ENCODE measurements at places on chromosomes 1 and 21.
A peak's percentile ranks its signal among the peaks of the same experiment; 100 is the strongest.

- DNase-seq = no peak
These were observed 61.6 kb downstream of the TMCO4 start for GRCh38 chr1:19738076-19738475.

- no peak for DNase-seq
These were observed 11.4 kb downstream of the VAV3 start for GRCh38 chr1:107953556-107953955.

GRCh38 chr21:39173716-39174680 lies 9.3 kb downstream of the PSMG1 start:
- no peak for DNase-seq

DNA sequence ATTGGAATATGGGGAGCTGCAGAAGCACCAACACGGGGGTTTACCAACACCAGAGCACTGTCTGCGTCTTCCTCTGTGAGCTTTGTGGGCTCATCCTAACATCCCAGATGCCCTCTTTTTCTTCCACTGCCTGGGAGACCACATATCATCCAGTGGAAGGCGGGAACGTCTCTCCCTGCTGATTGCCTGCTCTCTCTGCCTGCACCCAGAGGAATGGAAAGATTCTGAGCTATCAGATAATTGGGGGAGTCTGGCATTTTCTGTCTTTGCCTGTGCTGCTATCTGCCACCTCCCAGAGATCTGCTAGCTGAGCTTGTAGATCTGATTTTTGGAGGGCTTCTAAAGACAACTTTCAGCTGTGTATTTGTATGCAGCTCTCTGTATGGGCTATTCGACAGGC lies 166.2 kb upstream of the PLXNA2 start:
- no peak for DNase-seq

- DNase-seq = no peak
These were observed 25.9 kb downstream of the RPAP2 start for GRCh38 chr1:92324784-92325183.

GRCh38 chr1:25767437-25767770 lies 32.6 kb upstream of the SELENON start:
- DNase-seq = no peak

- DNase-seq = peak; percentile 9
These were observed 43.3 kb downstream of the POU2F1 start for GRCh38 chr1:167263819-167264464.

DNA sequence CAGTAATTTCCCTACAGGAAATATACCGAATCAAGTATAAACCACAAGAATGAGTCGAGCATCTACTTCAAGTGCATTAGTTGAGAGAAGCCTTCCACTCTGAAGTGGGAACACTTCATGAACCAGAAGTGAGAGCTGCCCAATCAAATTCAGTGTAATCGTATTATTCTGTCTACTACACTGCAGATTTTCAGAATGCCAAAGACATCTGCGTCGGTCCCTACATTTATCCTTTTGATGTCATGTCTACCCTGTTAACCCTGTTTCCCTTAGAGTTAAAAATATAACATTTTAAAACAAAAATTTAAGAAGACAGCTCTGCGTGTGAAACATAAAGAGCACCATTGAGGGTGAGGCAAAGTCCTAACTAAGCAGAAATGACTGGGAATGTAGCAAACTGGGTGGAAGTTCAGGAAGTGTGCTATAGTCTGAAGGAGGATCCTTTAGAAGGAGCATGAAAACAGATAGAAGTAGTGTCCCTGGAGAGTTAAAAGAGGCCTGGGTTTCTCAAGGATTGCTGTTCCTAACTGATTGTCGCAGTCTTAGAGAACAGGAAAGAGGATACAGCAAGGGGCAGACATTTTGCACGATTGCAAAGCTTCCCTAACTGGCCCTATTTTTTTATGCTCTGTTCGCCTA lies 291.2 kb downstream of the PTPRC start:
- DNase-seq = peak; percentile 48

- peak; percentile 72 for DNase-seq
These were observed 29.7 kb downstream of the ENO1 start for GRCh38 chr1:8848663-8849386.

DNA sequence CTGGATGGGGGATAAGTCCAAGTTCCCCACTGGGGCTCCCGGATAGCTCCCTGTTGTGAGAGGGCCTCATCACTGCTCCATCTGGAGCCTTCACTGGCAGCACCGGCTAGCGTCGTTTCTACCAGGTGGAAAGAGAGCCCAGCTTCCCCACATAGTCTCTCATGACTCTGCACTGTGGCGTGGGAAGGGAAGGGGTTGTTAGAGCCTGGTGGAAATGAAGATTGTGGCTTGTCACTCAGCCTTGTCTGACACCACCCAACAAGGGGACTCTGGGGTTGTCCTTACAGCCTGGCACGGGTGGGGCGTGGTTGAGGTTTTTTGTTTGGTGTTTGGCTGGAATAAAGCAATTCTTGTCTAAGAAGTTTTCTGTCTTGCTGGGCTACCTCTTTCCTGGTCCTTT lies 94.6 kb downstream of the ADARB1 start:
- no peak for DNase-seq

GRCh38 chr1:8701794-8702471 lies 115.5 kb downstream of the RERE start:
- no peak for DNase-seq

DNA sequence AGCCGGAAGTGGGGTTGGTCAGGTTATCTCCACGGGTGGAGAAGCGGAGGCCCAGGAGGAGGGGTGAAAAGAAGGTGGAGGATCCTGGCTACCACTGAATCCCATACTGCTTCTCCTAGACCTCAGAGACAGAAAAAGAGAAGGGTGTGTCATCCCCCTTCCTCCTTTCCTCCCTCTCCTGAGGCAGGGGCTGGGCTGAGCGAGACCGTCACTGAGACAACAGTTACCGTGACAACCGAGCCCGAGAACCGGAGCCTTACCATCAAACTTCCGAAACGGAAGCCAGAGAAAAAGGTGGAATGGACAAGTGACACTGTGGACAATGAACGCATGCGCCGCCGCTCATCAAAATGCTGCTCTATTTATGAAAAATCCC lies 42.1 kb upstream of the NBPF3 start:
- peak; percentile 39 for DNase-seq

GRCh38 chr1:206108635-206109034 lies 8.6 kb downstream of the AVPR1B start:
- no peak for DNase-seq

DNA sequence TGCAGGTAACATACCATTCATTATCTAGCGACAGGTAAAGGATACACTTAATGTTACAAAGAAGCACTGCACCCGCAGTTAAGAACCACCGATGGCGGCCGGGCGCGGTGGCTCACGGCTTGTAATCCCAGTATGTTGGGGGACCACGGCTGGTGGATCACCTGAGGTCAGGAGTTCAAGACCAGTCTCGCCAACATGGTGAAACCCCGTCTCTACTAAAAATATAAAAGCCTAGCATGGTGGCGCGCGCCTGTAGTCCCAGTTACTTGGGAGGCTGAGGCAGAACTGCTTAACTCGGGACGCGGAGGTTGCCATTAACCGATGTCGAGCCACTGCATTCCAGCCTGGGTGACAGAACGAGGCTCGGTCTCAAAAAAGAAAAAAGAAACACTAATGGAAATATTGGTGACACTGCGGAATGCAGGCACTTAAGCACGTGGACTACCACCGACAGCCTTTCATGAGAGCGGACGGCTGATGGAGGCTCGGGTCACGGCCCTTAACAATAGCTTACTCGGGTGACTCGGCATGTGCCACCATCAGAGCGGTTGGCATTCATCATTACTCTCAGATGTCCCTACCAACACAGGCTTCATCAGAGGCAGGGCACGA lies 542 bp downstream of the GAS5 start:
- DNase-seq = no peak

GRCh38 chr1:178960482-178961240 lies 65.0 kb upstream of the FAM20B start:
- DNase-seq = no peak

- DNase-seq = no peak
These were observed 16.6 kb upstream of the CD55 start for GRCh38 chr1:207304710-207305488.

GRCh38 chr1:59061876-59062275 lies 235.0 kb upstream of the FGGY start:
- DNase-seq = no peak

DNA sequence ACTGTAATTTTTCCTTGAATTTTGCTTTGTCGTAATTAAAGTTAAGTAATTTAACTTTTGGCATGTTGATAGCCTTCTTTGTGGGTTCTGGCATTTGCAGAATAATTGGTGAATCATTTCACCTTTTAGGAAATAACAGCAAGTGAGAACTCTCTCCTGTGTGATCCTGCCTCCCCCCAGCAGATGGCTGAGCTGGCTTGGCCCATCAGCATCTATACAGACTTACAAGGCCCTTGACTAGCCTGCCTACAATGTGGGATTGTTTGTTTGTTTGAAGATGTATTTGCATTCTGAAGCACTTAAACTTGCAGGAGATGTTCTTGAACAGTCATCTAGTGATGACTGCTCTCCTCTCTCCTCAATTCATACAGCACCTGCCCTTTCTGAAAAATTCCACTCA lies 55.9 kb downstream of the MACO1 start:
- DNase-seq = no peak

DNA sequence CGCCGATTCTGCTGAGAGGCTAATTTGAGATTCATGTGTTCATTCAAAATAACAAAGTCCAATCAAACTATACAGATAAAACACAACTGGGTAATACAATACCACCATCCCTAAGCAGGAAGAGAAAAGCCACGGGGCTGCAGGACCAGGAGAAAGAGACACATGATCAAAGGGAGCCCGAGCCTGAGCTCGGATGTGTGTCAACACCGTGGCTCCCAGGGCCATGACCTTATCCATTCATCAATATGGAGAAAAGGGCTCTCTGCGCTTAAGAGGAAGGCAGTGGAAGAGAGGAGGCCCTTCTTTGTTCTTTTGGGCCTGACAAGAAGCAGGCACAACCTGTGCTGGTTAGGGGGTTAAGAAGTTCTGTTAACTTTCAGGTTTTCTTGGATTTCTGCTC lies 56.7 kb downstream of the HUNK start:
- no peak for DNase-seq

GRCh38 chr1:90568436-90568835 lies 148.7 kb downstream of the BARHL2 start:
- DNase-seq = no peak

DNA sequence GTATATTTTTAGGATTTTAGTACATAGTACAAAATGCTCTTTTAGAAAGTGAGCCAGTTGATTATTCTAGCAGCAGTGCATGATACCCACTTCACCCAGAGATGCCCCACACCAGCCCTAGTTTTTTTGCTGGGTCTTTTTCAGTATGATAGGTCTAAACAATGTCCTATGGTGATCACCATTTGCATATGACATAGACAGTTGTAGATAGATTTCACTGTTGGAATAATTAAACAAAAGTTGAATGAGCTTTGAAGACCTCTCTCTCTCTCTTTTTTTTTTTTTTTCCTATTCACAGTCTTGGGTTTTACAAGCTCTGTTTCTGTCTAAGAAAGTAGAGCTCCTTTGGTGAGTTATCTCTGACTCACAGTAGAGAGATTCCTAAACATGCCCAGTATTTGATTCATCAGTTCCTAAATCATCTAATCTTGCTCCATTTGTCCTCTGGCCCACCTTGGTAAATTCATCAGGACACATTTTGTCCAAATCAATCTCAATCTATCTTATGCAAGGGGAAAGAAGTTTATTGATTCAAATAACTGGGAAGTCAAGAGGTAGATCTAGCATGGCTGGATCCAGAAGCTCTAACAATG lies 44.7 kb upstream of the VAV3 start:
- no peak for DNase-seq

- no peak for DNase-seq
These were observed 35.7 kb upstream of the VAV3 start for GRCh38 chr1:108000620-108001111.

- no peak for DNase-seq
These were observed 395.4 kb downstream of the RRAGC start for GRCh38 chr1:38464071-38464661.

- DNase-seq = no peak
These were observed 54.7 kb downstream of the ELK4 start for GRCh38 chr1:205576805-205577761.

DNA sequence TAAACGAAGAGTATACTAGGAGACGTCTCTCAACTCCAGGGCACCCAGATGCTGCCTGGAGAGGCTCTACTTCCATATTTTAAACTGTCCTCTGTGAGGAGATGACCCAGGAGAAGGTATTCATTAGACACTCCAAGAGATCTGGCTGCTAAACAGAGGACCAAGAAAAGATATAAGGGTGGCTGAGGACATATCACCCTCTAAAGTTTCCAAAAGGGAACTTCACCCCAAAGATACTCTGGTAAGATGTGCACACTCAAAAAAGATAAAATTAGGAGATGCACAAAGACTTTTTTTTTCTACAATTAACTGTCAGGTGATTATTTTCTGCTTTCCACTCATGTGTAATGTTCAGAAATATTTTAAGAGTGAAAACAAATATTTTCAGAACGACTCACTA lies 1.4 kb downstream of the ZNF670 start:
- DNase-seq = no peak

DNA sequence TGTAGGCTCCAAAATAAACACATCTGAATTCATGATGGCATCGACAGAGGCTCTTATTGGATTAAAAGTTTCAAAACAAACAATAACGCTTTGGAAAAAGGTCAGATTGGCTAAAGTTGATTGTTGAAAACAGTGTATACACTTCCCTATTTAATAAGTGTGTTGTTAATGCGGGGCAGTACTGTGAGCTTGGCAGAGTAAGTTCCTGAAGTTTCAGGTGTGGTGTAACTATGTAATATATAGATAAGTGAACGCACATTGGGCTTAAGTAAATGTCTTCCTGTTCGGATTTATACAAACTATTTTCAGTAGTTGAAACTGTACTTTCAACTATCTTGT lies 810 bp downstream of the ZBTB37 start:
- DNase-seq = no peak

- no peak for DNase-seq
These were observed 6.5 kb upstream of the LRRC71 start for GRCh38 chr1:156913809-156914387.

DNA sequence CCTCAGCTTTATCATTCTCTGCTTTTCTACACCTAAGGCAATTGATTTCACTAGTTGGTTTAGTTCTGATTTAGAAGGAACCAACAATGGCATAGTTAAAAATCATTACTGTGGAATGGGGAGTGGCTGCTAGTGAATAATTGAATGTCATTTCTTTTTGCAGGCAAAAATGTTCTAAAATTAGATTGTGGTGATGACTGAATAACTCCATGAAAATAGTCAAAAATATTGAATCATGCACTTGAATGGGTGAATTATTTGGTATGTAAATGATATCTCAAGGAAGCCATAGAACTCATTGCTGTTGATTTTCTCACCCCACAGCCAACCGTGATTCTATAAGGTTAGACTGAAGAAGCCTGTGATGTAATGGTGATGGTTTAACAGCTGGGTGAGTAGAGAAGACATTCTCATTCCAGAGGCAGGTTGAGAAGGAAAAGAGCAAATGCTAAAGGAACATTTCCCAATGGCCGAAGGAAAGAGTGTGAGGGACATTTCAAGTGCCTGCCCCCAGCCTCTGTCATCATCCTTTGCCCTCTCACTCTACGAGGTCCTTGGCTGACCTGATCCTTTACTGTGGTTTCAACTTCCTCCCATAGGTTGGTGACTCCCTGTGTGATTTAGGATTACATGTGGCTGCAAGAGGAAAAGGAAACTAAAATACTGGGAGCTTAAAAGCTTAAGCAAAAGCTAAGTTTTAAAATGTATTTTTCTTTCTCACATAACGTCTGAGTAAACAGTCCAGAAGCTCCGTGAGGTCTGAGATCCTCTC lies 12.5 kb downstream of the OVAAL start:
- no peak for DNase-seq

GRCh38 chr1:3192825-3193224 lies 123.8 kb downstream of the PRDM16 start:
- no peak for DNase-seq

GRCh38 chr1:228038387-228039005 lies 31.7 kb downstream of the WNT3A start:
- DNase-seq = no peak

GRCh38 chr1:38003261-38004250 lies 1.8 kb downstream of the FHL3 start:
- no peak for DNase-seq
